ENCODE measurements at places on chromosomes 2 and 18.

DNA sequence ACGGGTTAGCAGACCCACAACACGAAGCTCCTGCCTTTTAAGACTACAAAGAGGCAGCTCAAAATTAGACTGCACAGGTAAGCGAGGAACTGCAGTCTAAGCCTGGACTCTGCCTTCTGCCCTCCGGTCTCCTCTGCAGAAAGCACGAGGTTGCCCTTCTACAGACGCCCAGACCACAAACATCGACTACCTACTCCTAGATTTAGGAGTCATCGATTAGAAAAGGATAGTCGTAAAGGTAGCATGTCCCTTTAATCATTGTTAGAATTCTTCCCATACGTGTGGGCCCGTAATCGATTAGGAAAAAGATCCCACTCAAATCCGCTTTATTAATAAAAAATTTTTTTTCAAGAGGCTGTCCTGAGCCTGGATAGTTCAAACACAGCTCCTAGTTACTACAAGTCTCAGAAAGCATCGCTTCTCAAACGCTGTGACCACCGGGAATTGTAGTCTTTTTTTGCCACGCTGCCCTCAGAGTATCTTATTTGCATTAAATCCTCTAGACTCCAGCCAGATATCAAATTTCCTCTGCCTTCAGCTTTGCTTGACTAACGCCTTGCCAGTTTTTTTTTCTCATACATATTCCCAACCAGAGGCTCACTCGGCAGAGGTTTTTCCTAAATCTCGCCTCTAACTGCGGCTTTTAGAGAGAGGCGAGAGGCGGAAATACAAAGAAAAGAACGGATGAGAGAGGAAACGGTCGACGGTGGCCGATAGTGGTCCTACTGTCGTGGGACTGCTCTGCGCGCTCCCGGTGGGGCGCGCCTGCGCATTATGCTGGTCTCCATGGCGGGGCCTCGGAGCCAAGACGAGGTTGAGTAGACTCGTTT lies at the start of the genes CARF and WDR12:
Gene CARF (plus strand): TSS at position 764 of the 830 bp plus-strand sequence. CDS start 29,628 bp downstream, outside the sequence.
Gene WDR12 (minus strand): TSS at position 162 of the 830 bp plus-strand sequence. CDS start 197 bp downstream, outside the sequence.
- DNase-seq = peak; percentile 96

DNA sequence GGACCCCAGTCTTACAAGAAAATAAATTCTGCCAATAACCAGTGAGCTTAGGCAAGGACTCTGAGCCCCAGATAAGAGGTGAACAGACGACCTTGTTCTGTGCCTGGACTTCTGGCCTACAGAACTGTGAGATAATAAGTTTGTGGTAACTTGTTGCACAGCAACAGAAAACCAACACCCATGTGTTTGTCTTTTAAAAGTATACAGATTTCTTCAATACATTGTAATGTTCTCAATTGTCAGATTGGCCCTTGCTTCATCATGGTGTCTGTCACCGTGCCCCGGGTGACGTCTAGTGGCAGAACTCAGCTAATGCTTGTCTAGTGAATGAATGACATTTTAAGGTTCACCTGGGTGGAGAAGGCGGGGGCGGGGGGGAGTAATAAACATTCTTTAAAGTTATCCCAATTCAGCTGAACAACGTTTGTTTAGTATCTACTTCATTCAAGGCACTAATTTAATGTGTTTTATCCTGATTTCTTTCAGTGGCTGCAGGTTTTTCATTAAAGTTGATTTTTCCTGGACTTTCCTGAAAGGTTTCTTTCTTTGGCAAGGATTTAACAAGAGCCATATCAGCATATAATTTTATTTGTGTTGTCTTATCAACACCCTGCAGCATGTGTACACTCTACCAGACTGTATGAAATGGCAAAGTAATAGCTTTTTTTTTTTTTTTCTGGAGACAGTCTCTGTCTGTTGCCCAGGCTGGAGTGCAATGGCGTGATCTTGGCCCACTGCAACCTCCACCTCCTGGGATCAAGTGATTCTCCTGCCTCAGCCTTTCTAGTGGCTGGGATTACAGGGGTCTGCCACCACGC lies 123.8 kb upstream of the DLX2 start:
- DNase-seq = no peak

GRCh38 chr18:45374878-45375630 lies 240.2 kb upstream of the SLC14A2 start:
- DNase-seq = no peak

- DNase-seq = no peak
These were observed 672.1 kb downstream of the STK39 start for GRCh38 chr2:167575276-167575675.

GRCh38 chr2:190382851-190383250 lies 25.3 kb upstream of the MFSD6 start:
- no peak for DNase-seq

DNA sequence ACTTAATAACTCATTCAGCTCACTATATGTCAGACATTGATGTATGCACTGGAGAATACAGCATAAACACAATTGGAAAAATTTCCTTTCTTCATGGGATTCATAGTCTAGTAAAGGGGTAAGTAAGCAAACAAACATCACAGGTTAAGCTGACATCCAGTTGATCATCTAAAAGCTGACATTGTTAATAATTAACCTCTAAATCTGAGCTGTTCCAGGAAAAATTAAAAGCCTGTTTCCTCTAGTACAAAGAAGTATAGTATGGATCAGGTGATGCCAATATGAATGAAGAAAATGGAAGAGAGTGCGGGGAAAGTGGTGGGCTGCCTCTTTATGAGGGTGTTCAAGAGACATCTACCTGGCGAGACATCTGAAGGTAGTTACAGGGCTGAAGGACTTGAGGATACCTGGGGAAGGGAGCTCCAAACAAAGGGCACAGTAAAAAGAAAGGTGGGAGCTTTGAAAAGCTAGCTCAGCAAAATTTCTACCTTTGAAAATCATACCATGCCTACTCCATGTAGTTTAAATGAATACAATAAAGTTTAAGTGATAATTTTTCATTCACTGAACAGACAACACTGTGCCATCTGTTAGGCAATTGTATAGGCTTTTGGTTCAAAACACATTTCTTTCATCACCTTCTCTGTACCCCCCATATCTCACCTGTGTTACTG lies 619.3 kb downstream of the TRIB2 start:
- no peak for DNase-seq

DNA sequence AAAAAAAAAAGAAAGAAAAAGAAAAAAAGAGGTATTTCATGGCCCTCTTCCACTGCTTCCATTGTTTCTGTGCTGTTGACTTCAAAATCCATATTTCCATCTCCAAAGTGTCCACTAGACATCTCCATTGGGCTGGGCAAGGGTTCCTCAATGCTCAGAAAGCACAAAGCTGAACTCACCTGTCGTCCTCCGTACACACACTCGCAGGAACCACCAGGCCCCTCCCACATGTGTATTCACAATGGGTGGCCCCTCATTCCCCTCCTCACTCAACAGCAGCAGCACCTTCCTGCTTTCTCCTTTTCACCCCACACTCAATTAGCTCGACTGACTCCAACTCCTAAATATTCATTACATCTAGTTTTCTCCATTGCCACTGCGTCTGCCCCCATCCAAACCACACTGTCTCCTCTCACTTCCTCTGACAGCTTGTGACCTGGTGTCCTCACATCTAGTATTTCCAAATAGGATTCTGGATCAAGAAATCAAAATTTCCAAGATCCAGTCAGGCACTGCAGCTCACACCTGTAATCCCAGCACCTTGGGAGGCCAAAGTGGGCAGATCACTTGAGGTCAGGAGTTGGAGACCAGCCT lies 25.2 kb downstream of the OSBPL1A start:
- no peak for DNase-seq

GRCh38 chr2:84906108-84906899 lies 848 bp downstream of the TMSB10 start:
- peak; percentile 57 for DNase-seq

DNA sequence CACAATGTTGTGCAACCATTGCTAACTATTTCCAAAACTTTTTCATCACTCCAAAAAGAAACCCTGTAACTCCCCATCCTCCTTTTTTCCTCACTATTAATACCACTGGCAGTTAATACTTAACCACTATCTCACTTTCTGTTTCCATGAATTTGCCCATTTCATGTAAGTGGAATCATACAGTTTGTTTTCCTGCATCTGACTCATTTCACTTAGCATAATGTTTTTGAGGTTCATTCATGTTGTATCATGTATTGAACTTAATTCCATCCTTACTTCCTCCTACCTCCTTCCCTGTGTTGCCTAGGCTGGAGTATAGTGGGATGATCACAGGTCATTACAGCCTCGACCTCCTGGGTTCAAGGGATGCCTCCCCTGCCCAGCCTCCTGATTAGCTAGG lies 68.3 kb downstream of the FAM117B start:
- DNase-seq = no peak

DNA sequence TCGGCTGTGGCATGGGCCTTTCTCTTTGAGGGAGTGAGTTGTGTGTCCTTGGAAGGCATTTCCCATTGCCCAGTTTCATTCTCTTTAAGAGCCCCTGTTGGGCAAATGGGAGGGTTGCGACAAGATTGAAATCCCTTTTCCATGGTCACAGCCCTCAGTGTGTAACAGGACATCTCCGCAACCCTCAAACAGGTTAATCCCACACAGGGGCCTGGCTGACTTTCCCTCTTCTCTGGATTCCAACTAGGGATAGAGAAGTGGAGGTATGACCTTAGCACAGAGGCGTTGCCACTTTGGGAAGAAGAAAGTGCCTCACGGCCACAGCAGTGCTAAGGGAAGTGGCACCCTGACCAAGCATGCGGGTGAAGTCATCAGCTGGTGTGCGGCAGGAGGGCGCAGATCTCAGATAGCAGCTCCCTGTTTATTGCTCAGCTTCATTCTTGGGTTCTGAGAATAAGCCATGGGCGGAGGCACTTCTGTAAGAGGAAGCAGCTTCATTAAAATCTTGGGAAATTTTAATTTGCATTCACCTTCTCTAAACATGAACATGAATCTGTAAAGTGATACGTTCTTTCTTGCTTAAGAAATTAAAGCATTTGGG lies 256.5 kb downstream of the GBX2 start:
- DNase-seq = no peak

DNA sequence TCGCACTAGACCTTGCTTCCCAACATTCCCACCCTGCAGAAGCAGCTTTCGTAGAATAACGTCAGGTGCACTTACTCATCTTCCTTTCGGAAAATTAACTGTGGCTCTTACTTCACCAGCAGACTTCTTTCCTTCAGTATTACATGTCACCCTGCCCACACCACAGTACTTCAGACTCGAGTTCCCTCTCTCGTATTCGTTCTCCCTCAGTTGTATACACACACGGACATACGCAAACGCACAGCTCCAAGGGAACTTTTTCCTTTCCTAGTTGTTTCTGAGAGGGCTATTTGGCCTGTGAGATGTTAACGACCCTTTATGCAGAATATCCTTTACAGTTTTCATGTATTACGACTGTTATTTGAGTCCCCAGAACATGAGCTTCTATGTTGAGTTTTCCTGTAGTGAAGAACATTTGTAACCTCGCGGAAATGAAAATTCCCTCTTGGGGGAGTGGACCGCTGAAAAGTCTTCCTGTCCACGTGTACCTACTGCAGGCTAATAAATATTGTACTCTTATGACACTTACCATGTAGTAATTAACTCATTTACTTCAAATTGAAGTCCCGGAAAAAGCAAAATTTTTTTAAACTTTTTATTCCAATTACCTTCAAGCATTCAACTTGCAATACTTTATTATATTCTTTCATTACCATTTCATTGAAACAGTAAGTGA lies 908 bp downstream of the ERLEC1 start:
- DNase-seq = no peak

GRCh38 chr2:119533560-119533959 lies 9.3 kb upstream of the SCTR start:
- DNase-seq = no peak

- DNase-seq = no peak
These were observed 22.6 kb downstream of the RAD51AP2 start for GRCh38 chr2:17495590-17495989.

DNA sequence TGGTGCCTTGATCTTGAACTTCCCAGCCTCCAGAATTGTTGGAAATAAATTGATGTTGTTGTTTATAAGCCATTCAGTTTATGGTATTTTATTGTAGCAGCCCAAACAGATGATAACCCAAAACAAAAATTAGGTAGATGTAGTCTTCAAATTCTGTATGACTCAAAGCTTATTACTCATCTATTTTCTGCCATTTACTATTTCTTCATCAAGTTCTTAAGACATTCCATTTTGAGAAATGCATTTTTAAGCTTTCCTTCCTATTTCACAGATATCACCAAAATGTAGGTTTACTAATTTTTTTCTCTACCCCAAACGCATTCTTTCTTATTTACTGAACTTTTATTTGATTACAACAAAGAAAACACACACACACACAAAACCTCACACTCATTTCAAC lies 148.2 kb downstream of the RND3 start:
- DNase-seq = no peak

GRCh38 chr2:133334923-133335322 lies 233.3 kb downstream of the NCKAP5 start:
- DNase-seq = no peak

DNA sequence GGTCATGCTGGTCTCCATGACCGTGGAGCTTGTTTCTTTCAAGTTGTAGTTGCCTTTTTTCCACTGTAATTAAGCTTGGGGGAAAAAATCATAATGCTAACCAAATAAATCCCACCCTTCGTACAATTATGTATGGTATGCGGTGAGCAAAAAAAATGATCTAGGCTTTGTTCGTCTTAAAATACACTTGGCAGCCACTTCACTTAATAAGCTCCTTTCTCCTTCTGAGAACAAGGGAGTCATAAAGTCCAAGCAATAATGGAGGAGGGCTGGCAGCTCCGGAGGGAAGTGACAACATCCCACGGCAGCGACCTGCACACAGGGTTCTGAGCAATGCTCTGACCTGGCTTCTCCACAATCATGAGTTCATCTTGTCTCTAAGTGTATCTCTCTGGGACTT lies 91.2 kb upstream of the KLHL29 start:
- no peak for DNase-seq

DNA sequence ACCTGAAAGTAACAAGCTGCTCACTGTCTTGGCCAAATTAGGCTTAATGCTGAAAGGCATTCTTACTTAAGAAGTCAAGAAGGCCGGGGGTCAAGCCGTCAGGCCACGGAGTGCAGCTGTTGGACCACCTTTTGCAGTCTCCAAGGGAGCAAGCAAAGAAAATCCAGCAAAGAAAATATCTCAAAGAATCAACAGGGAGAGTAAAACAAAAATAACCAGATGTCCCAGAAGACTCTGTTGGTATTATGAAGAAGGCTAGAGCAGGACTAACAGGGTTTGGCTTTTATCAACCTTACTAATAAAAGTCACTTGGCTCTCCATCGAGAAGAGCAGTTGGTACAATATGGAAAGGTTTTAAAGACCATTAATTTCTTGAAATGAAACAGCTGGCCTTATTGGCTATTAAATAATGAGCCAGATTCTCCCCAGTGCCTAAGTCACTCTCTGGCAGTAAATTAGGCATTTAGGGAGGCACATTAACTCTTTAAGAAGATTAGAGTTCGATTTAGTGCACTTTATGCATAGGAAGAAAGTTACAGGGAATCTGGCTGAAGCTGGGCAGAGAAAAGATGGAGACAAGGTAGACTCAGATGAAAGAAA lies 110.8 kb upstream of the NRP2 start:
- no peak for DNase-seq
